SIG-M5 (cell line): ENCODE measurements at places on chromosomes 12 and 14.

DNA sequence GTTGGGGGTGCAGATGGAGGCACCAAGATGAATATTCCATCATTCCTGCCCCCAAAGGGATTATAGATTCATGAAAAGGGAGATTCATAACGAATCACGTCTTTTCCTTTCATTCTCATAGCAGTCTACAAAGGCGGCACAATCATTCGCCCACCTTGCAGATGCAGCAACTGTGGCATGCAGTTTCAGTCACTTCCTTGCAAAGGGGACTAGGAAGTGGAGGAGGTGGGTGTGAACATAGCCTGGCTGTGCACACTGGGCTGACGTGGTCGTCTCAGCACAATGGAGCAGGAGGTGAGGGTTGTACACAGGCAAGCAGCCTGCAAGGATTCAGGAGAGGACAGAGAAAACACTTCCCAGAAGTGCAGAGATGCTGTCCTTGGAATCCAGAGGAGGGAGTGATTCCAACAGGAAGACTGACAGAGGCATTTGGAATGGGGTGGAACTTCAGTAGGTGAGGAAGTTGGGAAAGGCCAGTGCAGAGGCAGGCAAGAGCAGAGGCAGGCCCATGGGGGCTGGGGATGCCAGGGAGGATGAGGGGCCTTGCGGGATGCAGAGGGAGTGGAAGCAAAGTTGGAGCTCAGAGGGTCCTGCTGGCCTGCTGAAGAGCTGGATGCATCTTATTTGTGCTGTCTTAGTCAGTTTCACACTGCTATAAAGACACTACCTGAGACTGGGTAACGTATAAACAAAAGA is 21.9 kb upstream of the PPP2R5C start:
- no peak for DNase-seq

DNA sequence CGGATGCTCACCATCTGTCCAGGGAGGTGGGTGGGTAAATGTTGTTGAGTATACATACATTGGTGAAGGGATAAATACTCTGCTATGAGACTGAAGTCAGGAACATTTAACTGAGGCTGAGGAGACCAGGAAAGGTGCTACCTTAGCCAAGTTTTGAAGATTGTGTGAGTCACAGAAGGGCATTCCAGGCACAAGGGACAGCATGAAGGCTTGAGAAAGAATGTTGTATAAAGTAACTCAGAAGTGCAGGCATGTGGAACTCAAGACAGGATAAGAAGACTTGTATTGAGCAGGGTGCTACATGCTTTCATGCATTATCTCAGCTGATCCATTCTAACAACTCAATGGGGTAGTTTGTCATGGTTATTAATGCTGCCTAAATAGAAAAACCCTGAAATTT is 112.7 kb downstream of the IPO8 start:
- DNase-seq, result no peak

- DNase-seq, result no peak
Observed at GRCh38 chr12:71837356-71837755, 2.2 kb upstream of the TBC1D15 start.

- DNase-seq, result no peak
Observed at GRCh38 chr14:22159957-22160356, 429.1 kb downstream of the DAD1 start.

DNA sequence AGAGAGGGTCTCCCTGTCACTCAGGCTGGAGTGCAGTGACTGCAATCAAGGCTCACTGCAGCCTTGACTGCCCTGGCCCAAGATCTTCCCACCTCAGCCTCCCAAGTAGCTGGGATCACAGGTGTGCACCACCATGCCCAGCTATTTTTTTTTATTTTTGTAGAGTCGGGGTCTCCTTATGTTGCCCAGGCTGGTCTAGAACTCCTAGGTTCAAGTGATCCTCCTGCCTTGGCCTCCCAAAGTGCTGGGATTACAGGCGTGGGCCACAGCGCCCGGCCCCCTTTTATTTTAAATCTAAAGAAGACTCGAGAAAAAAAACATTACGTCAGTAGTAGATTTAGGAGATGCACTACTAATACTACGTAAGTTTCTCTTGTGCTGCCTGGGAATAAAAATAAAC is 14.3 kb downstream of the FOS start:
- no peak for DNase-seq

DNA sequence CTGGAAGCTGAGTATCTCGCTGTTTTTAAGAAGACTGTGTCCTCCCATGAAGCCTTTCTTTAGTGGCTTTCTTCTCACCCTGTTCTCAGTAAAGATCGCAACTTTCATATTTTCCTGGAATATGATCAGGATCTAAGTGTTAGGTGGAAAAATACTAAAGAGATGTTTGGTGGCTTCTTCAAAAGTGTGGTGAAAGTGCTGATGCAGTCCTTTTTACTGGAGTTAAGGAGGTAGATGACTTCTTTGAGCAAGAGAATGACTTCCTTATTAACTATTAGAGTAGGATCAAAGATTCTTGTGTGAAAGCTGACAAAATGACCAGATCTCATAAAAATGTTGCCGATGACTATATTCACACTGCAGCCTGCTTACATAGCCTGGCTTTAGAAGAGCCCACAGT is 141.6 kb downstream of the SLC5A8 start:
- DNase-seq, result no peak
